ENCODE measurements at places on chromosomes 6 and 20.
A peak's percentile ranks its signal among the peaks of the same experiment; 100 is the strongest.

DNA sequence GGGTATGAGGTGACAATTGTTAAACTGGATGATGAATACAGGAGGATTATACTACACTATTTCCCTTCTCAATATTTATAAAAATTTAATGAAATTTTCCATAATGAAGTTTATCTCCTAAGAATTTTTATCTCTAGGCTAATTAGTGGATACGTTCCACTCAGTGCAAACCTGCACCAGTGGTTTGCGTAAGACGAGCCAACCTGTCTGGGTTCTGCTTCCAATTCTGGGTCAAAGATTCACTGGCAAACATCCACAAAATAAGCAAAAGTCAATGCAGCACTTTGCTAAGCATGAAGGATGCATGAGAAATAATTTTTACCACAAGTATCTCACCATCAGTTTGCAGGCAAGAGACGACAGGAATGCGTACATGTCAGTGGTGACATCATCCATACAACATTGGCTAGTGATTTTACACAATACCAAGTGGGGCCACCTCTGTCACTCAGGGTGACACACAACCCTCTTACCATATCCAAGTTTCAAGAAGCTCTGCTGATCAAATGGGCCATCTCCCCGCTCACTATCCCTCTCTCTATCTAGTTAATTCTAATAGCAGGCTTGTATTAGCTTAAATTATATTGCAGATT is 51.7 kb downstream of the FAM50B start:
- no peak for DNase-seq

DNA sequence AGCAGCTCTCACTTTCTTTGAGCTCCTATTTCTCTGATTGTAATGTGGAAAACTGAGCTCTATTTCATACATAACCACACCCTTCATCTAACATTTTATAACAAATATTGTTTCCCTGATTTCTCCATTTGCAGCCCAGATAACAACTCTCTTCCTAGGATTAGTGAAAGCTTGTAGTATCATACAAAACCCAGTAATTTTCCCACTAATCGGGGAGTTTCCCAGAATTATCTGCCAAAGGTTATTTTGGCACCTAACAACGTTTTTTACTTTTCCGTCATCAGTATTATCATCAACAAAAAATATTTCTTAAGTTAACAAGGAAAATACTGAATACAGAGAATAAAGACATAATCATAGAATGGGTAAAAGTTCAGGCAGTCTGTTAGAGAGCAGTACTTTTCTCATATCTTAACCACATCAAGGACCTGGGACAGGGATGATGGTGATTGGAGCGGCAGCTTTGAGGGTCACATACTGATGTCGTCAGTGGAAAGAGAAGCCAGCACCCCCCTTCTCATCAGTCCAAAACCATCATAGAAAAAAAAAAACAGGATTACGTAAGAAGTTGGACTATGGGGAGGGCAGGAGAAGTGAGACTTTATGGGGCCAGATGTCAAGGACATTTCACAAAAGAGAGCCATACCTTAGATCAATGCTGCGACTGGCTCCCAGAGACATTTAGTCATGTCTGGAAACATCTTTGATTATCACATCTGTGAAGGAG is 166.1 kb upstream of the TNFAIP3 start:
- no peak for DNase-seq

- DNase-seq = no peak
These were observed 833.8 kb upstream of the CITED2 start for GRCh38 chr6:140208286-140208685.

- no peak for DNase-seq
These were observed 29.6 kb downstream of the PSMB1 start for GRCh38 chr6:170523256-170524171.

GRCh38 chr20:37144856-37145404 is 34.2 kb upstream of the RPN2 start:
- DNase-seq = no peak

GRCh38 chr6:27283279-27283678 is 28.8 kb downstream of the POM121L2 start:
- DNase-seq = no peak

GRCh38 chr20:16293590-16293989 is 279.7 kb downstream of the KIF16B start:
- no peak for DNase-seq

DNA sequence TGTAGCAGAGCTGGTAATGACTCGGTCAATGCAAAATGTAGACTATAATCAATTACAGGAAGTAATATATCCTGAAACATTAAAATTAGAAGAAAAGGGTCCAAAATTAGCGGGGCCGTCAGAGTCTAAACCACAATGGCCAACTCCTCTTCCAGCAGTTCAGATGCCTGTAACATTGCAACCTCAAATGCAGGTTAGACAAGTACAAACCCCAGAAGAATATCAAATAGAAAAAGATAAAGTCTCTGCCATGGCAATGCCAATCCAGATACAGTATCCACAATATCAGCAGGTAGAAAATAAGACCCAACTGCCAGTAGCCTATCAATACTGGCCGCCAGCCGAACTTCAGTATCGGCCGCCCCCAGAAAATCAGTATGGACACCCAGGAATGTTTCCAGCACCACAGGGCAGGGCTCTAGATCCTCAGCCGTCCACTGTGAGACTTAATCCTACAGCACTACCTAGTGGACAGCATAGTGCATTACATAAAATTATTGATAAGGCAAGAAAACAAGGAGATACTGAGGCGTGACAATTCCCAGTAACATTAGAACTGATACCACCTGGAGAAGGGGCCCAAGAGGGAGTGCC is 158.4 kb downstream of the GPX5 start:
- DNase-seq = peak; percentile 73

- no peak for DNase-seq
These were observed 11.0 kb upstream of the TIAM2 start for GRCh38 chr6:154984146-154984545.

- no peak for DNase-seq
These were observed 132.4 kb upstream of the MAN1A1 start for GRCh38 chr6:119481976-119482375.

DNA sequence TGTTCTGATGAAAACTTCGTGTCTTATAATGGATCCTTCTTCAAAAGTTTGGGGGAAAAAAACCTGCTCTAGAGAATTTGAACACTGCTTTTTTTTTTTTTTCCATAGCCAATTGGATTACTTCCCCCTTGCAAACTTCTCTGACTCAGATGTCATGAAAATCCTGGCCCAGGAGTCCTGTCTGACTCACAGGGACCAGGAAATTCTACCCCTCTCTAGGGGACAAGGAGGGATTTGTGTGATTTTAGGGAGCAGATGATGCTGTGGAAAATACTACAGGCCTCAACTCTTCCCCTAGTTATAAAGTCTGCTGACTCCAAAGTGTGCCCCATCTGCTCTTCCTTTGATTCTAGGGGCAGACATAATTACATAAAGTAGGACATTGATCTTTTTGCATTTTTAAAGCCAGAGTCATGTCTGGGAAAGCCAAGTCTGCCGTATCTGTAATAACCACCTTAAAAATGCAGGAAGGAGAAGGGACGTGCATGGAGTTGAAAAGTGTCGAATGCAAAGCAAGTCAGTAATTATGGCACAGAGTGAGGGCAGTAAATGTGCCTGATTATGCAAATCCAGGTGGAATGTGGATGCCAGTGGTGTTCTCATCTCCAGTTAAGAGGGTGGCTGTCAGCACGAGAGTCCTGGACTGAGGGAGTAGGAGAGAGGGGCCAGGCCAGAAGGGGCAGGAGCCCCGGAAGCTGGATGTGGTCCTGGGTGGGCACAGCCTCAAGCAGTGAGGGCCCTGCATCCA is 144.3 kb upstream of the SULF2 start:
- no peak for DNase-seq

Measured in hepatocyte (in vitro differentiated cells).